ENCODE measurements at places on chromosomes 3 and 15.

DNA sequence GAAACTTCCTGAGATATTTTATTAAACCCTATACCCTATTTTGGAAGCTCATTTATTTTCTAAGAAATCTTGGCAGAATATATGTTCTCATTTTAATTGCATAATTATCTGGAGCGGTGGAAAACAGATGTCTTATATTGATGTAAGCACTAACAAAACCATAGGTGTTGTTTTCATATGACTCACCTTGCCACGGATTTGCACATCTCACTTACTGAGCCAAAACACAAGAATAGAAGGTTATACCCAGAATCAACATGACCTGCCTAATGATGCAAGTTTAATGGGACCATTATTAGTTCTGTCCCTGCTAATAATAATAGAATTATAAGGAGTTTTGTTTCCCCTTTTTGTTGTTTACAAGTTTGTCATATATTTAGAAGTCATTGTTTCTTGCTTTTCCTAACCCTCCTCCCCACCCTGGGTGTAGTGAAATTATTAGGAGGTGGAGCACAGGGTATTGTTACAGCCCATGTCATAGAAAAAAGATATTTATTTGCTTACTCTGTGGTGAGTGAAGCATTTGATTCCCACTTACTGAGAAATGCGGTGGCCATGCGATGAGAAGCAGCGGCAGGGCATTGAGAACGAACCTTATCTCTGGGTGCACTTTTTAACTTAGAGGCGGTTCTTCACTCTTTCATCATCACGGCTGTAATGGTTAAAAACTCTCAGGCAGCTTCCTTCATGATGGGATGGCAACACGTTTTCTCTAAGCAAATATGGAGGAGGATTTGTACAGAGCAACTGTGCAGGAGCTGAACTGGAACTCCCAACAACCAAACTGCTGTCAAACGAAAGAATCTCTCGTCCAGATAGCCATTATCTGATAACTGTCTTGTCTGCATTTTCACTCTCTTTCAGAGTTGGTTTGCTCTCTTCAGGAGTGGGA is 521 bp downstream of the IL5RA start:
- no peak for DNase-seq

GRCh38 chr15:98647026-98647773 is 1.1 kb upstream of the IGF1R start:
- peak; percentile 76 for DNase-seq

- DNase-seq = no peak
Measured at GRCh38 chr15:95864467-95864886, 466.0 kb upstream of the NR2F2 start.

DNA sequence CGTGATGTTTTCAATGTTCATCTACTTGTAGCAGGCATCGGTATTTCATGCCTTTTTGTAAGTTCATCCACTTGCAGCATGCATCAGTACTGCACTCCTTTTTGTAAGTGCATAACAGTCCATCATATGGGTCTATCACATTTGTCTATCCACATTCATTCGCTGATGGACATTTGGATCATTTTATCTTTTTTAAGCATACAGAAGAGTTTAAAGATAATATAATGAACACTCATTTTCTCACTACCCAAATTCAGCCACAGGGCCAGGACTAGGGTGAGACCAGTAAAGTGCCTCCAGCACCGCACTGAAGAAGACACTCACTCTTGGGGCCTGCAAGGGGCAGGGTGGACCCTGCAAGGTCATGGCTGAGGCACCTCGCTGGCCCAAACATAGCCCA is 309.6 kb downstream of the UACA start:
- no peak for DNase-seq

GRCh38 chr15:94584833-94585244 is 353.5 kb downstream of the MCTP2 start:
- DNase-seq = peak; percentile 67

DNA sequence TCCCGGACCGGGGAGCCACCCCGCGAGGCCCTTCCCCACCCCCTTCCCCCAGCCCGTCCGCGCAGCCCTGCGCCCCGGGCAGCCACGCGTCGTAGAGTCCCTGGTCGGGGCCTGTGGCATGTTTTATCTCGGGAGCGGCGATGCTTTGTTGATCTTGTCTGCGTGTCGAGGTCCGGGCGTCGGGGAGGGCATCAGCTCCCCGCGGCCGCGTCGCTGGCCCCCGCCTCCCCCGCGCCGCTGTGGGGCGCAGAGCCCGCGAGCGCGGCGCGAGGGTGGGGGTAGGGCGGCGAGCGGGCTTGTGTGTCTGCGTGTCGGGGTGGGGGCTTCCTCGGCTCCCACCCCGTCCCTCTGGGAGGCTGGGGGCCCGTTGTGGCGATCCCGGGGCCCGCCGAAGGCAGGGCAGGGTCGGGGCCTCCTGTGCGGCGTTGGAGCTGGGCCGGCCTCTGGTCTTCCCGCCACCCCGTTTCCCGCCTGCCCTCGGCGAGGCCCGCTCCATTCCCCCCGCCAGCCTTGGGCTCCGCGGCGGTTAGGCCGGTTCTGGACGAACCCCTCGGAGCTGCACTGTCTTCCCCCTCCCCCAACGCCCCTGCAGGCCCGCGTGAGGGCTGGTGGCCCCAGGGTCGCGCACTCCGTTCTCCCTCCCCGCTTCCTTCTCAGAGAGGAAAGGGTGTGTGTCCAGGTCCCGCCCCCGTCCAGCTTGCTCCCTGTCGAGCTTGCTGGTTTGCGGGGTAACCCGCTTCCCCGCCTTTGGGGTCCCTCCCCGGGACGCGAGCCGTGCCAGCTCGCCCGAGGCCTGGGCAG is 695 bp downstream of the GMPS start:
- peak; percentile 72 for DNase-seq

DNA sequence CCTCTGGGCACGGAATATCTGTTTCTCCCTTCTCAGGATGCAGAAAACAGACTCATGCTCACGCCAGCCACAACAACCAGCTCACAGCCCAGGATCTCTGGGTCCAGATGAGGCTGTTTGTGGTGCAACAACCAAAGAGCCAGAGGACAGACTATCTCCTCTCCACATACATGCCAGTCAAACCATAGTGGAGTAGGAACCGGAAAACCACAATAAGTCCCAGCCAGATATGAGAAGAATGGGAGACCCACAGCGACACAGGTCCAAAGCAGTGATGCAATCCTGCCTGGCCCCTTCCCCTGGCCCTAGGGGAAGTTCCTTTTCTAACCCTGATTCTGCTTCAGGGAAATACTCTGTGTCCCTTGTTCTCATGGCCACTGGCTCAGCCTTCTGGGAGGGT is 27.6 kb downstream of the MEX3B start:
- no peak for DNase-seq

DNA sequence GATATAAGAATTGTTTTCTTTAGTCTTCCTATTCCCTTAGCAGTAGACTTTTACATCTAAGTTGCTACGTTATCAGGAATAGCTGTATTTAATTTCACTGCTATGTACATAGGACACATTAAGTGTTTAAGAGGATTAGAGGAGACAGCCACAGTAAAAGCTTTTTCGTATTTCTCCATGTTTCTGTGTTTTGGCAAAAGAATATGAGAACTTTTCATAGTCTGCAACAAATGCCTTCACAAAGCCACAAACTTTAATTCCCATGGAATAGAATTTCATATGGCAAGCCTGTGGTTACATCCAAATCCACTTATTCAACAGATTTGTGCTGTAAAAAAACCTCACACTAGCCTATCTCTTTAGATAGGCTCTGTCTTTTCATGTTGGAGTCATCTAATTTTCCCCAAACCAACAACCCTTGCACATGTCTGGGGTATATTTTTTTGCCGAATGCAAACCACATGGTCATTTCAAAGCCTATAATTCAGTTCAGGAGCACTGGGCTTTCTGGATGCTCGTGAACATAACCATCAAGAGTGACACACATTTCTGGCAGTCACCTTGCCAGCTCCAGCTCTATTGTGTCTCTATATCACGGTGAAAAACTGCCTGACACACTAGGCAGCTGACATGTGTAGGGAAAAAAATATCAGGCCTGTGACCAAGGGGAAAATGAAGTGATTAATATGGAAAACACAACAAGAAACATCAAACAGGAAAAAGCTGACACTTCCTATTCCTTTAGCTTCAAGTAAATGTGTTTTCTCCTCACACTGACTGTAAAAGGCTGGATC is 19.2 kb downstream of the PLD1 start:
- DNase-seq = no peak

DNA sequence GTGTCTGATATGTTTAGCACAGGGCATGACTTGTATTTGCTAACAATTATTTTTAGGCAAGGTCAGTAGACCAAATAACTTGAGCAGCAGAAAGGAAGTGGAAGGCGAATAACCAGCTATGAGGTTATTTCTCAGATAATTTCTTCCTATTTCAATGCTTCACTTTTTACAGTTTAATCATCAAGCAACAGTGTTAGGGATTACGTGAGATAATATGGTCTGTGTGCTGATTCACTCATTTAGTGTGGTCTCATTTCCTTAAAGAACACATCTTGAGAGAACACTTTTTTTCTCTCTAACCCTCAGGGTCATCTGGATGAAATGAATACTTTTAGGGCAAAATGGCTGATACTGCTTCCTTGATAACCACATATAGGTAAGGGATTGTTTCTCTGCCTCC is 126.0 kb upstream of the CCNL1 start:
- no peak for DNase-seq

GRCh38 chr15:31781261-31781660 is 249.1 kb upstream of the CHRNA7 start:
- no peak for DNase-seq

- no peak for DNase-seq
Measured at GRCh38 chr3:76310667-76311066, 525.3 kb upstream of the ZNF717 start.

DNA sequence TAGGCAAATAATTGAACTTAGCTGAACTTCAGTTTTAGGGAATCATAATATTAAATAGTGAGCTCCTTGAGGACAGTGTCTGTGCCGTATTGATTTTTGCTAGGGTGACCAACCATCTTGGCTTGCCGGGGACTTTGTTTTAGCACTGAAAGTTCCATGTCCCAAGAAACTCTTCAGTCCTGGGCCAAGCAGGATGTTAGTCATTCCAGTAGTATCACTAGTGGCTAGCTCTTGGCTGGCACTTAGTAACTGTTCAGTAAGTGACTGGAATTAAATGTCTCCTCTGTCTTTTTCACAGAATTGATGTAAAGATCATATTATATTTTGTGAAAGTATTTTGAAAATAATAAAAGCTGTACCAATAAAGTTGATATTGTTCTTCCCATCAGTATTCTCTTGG is 42.3 kb downstream of the RSRC1 start:
- DNase-seq = no peak

DNA sequence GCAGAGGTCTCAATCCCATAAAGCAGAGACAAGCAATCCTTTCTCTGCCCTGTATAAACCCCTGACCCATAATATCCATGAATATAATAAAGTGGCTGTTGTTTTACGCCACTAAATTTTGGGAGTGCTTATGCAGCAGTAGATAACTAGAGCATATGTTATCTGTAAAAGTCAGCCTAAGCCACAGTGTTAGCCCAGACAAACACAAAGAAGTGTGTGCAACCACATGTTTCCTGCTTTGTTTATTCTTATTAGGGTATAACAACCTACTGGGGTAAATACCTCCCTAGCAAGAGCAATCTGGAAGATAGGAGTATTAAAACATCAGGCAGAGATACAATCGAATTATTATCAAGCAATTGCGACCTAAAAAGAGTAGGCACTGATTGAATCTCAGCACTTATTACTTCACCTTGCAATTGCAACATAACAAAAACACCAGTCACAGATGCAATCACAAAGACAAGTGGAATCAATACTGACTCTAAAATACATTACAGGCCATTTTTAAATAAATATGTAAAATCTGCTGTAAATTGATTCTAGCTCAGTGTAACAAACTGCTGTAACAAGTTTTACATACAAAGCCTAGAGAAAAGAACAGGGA is 94.6 kb upstream of the UBE2E2 start:
- no peak for DNase-seq

DNA sequence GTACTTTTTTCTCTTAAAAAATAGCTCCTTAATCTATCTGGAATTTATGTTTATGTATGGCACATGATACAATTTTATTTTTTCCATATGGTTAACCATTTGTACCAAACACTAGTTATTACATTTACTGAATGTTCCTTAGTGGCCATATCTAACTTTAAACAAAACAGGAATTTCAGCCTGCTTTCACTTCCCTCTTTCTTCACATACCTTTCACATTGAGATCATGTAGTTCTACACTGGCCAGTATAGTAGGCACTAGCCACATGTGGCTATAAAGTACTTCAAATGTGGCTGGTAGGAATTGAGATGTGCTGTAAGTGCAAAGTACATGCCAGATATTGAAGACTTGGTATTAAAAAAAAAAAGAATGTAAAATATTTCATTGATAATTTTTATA is 4.7 kb upstream of the RYK start:
- no peak for DNase-seq

DNA sequence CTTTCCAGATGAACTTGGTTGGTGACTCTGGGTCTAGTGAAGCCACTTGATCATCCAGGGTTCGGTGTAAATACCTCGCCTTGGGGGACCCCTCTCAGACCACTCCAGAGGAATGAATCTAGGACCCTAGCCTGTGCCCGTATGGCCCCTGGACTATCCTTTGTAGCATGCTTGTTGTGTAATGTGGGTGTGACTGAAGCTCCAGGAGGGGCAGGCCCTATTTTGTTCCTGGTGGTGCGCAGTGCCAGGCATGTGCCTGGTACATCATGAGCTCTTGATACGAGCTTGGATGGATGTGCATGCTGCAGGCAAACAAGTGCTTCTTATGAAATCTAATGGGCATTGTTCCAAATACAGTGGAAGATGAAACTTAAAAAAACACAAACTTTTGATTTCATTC is 82.8 kb downstream of the EBLN2 start:
- DNase-seq = no peak

DNA sequence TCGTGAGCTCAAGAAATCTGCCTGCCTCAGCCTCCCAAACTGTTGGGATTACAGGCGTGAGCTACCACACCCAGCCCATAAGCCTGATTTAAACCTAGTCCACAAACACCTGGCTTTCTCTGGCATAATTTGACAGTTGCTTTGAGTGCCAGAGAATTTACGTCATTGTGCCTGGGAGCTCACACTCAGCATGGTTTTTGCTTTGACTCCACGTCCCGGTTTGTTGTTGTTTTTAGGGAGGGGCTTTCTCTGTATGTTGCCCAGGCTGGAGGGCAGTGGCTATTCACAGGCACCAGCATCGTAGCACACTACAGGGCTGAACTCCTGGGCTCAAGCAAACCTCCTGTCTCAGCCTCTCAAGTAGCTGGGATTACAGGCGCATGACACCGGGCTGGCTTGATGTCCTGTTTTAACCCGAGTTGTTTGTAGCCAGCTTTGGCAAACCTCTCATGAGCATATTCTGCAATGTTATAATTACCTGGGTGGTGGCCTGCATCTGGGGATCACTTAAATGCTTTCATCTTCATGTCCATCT is 32.7 kb downstream of the CEMIP start:
- DNase-seq = no peak

- no peak for DNase-seq
Measured at GRCh38 chr3:128950223-128950938, 43.5 kb downstream of the CFAP92 start.

GRCh38 chr3:151393146-151393830 is 8.7 kb upstream of the P2RY12 start:
- DNase-seq = no peak

DNA sequence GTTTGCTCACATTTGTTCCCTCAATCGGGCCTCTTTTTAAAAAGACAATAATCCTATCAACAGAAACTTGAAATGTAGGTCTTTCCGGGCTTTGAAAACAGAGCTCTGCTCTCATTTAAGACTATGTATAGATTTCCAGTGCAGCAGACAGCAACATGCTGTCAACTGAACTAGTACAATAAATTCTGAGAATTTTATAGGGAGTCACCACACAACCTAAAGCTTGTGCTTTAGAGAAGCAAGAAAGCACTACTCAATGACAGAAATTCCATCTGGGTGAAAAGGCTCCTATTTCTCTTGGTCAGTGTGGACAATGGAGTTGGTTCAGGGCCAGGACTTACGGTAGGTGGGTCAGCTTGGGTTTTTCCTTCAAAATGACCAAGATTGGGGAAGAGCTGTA is 583.5 kb downstream of the ROBO1 start:
- DNase-seq = no peak
